ENCODE measurements at places on chromosomes 11 and 22.

DNA sequence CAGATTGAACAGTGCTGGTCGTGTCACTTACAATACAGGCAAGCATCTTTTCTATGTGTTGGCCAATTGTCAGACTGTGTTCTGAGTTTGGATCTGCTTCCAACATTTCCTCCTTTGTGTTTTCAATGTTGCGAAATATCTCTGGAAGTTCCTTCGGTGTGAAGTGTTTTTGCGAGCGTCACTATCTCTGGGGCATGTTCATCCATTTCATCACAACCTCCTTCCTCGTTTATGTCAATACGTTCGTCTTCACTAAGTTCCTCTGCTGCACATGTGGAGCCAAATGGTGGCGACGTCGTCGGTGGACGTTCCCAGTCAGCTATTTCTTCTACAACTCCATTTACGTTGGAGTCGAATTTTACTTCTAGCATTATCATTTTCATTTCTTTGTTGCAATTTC is 100.2 kb upstream of the LMO1 start:
- no peak for DNase-seq

DNA sequence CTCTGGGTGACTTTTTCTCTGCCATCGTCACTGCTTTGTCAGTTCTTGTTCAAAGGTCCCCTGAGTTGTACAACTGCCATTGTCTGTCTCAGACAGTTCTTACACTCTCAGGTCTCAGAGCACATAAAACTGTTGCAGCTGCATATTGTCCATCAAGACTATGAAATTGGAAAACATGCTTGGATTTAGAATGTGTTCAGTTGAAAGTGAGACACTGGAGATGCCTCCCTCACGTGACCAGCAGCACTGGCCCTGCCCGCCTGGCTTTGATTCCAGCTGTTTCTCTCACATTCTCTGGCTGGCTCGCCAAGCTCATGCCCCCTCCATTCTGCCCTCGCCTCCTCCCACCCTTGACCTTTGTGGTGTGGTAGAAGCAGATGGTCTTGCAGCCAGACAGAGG is 244.2 kb downstream of the NTM start:
- DNase-seq, result no peak

GRCh38 chr11:74288161-74288560 is 23.3 kb downstream of the P4HA3 start:
- DNase-seq, result no peak

GRCh38 chr11:19116276-19116970 is 545 bp upstream of the ZDHHC13 start:
- DNase-seq, result no peak

DNA sequence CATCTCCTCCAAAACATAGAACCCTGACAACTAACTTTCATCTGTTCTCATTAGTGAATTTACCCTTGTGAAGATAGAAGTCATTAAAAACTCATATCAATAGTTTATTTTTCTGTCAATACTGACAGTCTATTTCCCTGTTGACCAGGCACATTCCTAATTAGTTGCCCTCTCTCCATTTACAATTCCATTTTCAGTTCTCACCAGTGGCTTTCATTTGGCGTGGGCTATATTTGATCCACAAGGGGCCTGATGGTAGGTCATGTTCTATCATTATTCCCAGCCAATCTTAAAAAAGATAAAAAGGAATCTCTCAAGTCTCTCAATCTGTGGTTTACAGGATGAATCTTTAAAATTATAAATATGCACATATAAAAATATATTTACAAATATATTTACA is 3.9 kb upstream of the AKIP1 start:
- no peak for DNase-seq

GRCh38 chr22:48798281-48799226 is 1029.1 kb downstream of the BRD1 start:
- DNase-seq, result no peak

GRCh38 chr11:45264839-45265515 is 21.2 kb downstream of the SYT13 start:
- no peak for DNase-seq

DNA sequence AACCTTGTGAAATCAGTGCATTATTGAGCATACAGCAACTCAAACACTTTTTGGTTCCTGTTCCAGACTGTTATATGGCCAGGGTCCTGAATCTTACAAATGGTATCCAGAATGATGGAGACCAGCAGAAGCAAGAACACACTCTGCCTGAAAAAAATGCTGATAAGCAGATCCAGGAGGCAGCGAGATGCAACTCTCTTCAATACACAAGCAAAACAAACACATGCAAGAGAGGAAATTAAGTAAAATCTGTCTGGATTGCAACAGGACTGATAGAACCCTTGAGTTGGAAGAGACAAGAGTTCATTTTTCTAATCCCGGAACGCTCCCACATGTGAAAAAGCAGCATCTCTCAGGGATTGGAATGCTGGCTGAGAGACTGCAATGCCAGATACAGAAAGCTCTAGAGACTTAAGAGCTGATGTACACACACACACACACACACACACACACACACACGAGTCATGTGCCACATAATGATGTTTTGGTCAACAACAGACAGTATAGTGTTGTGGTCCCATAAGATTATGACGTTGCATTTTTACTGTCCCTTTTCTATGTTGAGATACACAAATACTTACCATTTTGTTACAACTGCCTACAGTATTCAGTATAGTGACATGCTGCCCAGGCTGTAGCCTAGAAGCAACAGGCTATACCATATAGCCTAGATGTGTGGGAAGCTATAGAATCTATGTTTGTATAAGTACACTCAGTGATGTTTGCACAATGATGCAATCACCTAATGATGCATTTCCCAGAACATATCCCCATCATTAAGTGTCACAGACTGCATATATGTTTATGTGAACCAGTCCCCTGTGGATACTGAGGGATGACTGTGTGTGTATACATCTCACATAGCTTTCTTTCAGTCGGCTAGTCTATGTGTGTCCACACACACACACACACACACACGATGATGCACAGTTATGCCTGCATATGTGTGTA is 406.6 kb downstream of the LARGE1 start:
- DNase-seq, result no peak

DNA sequence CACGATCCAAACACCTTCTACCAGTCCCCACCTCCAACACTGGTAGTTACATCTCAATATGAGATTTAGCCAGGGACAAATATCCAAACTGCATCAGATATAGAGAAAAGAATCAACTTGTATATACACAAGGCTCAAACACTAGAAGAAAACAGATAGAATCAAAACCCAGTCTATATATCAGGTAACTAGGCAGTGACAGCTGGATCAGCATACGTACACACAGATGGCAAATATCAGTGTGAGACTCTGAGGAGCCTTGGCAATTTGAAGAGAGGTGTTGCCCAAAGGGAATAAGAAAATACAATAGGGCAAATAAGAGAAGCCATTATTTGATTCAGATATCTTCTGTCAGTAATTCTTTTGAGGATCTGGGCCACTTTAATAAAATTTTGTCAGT is 951.3 kb upstream of the CHORDC1 start:
- no peak for DNase-seq

DNA sequence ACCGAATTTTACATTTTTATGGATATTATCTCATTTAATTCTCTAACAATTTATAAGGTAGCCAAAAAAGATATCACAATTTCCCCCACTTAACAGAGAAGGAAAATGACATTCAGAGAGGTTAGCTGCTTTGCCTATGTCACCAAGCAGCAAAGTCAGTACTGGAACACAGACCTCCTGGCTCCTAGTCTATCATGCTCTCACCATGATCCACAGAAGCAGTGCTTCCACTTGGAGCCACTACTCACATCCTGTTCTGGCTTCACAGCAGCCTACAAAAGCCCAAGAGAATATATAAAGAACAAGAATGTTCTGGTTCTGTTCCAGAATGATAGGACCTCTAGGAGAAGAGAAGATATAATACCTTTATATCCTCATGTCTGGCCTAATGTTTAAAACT is 59.5 kb upstream of the SCUBE2 start:
- DNase-seq, result no peak

DNA sequence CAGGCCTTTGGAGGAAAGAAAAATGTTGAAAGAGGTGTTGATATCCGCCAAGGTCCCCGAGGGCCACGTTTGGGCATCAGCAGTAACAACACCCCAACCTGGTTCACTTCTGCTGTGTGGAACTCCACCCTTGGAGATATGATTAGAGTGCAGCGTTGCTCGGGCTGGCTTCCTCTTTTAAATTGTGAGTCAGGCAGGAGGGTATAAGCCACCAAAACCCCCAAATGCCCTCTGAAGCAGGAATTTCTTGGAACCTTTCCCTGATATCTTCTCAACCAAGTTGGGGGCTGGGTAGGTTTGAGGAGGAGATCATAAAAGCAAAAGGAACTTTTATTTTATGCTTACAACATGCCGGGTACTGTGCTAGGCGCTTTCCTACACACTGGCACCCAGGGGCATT is 6.4 kb upstream of the C11orf96 start:
- DNase-seq, result no peak

- no peak for DNase-seq
Measured at GRCh38 chr22:46209262-46209661, 40.8 kb downstream of the CDPF1 start.

- DNase-seq, result no peak
Measured at GRCh38 chr11:26287067-26287518, 44.8 kb upstream of the ANO3 start.

GRCh38 chr11:2387266-2387987 is 10.3 kb downstream of the CD81 start:
- DNase-seq, result no peak
